ENCODE measurements at places on chromosomes 2 and 18. TPM values are rescaled to one million over a fixed set of nuclear protein-coding genes. Genes with fewer than 3 reads are reported as not detected.

The PLEKHH2 gene
- 0.60 TPM for total RNA-seq

The FOXD4L1 gene
- 0.12 TPM for total RNA-seq

The EIF2AK3 gene
- total RNA-seq: 28.7 TPM

The MYO7B gene
- 0.23 TPM for total RNA-seq

The MATN3 gene
- 1.1 TPM for total RNA-seq

The DUSP2 gene
- total RNA-seq: 0.12 TPM

The RFX8 gene
- total RNA-seq: 2.8 TPM

The RELCH gene
- 25.6 TPM for total RNA-seq

The NETO1 gene
- total RNA-seq: not detected

The RAB27B gene
- total RNA-seq: 1.3 TPM

The HS6ST1 gene
- 8.0 TPM for total RNA-seq

The NT5C1B gene
- total RNA-seq: not detected

The SULT1C4 gene
- not detected for total RNA-seq

The SRD5A2 gene
- not detected for total RNA-seq

The RGPD3 gene
- total RNA-seq: under 0.01 TPM

The CFAP210 gene
- not detected for total RNA-seq

The CXCR1 gene
- total RNA-seq: not detected

The VWA3B gene
- total RNA-seq: not detected

The TBC1D8 gene
- total RNA-seq: 49.1 TPM

The ALK gene
- total RNA-seq: under 0.01 TPM

The GCG gene
- not detected for total RNA-seq

The CCDC74A gene
- 13.8 TPM for total RNA-seq

The DSG1 gene
- total RNA-seq: not detected

The C2orf68 gene
- 11.3 TPM for total RNA-seq

The ANKRD29 gene
- total RNA-seq: 0.60 TPM

The GALR1 gene
- total RNA-seq: under 0.01 TPM

The NCKAP5 gene
- total RNA-seq: 1.7 TPM

The BMP10 gene
- total RNA-seq: not detected

The CNTNAP5 gene
- total RNA-seq: not detected

The PNO1 gene
- total RNA-seq: 9.4 TPM

The TMEM247 gene
- total RNA-seq: not detected

The NXPH2 gene
- not detected for total RNA-seq

The REG3G gene
- not detected for total RNA-seq

The LONRF2 gene
- not detected for total RNA-seq

The EVX2 gene
- not detected for total RNA-seq

The PHOSPHO2 gene
- total RNA-seq: 1.2 TPM

The METTL8 gene
- total RNA-seq: 9.2 TPM

The RIT2 gene
- total RNA-seq: not detected

The C1QL2 gene
- total RNA-seq: not detected

The PRSS56 gene
- total RNA-seq: not detected

The MARCHF4 gene
- 0.12 TPM for total RNA-seq

All from smooth muscle cell of the coronary artery (primary cell).